Calu3 (cell line): ENCODE measurements at places on chromosomes 11 and 22.

GRCh38 chr22:36204001-36204631, 2.5 kb upstream of the APOL4 start:
- no peak overlapping the region for H3K27ac ChIP-seq
- H3K27me3 ChIP-seq, result no peaks in the 10 kb centered on the region
- H3K4me3 ChIP-seq, result peak overlapping the region; percentile 48
- peaks cover 11% of the 10 kb centered on the region for H3K36me3 ChIP-seq
- peaks cover 37% of the 10 kb centered on the region for H3K4me1 ChIP-seq

DNA sequence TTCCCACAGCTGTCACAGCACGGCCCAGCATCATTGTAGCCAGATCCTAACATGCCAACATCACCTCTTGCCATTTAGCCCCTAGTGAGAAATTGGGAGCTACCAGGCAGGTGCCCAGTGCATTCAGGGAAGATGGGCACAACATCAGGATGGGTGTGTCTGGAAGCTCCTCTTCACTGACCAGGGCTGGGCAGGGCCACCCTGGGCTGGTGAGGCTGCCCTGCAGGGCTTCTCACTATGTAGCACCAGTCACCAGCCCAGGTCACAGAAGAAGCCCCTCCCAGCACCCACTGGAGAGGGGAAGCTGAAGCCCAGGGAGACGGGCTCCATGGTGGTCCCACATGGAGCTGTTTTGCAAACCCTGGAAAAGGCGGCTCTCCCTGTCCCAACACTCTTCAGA, 13.9 kb downstream of the ZNF74 start:
- no peak for DNase-seq
- H3K27ac ChIP-seq, result no peak overlapping the region
- H3K4me3 ChIP-seq, result no peak overlapping the region
- no peaks in the 10 kb centered on the region for H3K4me1 ChIP-seq

- H3K27me3 ChIP-seq, result no peaks in the 10 kb centered on the region
- H3K27ac ChIP-seq, result no peak overlapping the region
- no peak for DNase-seq
- peaks cover 14% of the 10 kb centered on the region for H3K36me3 ChIP-seq
Measured at GRCh38 chr11:118412921-118413320, 11.5 kb downstream of the ATP5MG start.

GRCh38 chr22:42261296-42261695, 9.2 kb downstream of the TCF20 start:
- H3K36me3 ChIP-seq, result no peaks in the 10 kb centered on the region
- H3K27me3 ChIP-seq, result no peaks in the 10 kb centered on the region
- DNase-seq, result no peak
- no peak overlapping the region for H3K4me3 ChIP-seq

- no peak overlapping the region for H3K27ac ChIP-seq
- no peaks in the 10 kb centered on the region for H3K4me1 ChIP-seq
- H3K27me3 ChIP-seq, result no peaks in the 10 kb centered on the region
- H3K36me3 ChIP-seq, result no peaks in the 10 kb centered on the region
Measured at GRCh38 chr11:30281476-30282288, 41.2 kb upstream of the ARL14EP start.

DNA sequence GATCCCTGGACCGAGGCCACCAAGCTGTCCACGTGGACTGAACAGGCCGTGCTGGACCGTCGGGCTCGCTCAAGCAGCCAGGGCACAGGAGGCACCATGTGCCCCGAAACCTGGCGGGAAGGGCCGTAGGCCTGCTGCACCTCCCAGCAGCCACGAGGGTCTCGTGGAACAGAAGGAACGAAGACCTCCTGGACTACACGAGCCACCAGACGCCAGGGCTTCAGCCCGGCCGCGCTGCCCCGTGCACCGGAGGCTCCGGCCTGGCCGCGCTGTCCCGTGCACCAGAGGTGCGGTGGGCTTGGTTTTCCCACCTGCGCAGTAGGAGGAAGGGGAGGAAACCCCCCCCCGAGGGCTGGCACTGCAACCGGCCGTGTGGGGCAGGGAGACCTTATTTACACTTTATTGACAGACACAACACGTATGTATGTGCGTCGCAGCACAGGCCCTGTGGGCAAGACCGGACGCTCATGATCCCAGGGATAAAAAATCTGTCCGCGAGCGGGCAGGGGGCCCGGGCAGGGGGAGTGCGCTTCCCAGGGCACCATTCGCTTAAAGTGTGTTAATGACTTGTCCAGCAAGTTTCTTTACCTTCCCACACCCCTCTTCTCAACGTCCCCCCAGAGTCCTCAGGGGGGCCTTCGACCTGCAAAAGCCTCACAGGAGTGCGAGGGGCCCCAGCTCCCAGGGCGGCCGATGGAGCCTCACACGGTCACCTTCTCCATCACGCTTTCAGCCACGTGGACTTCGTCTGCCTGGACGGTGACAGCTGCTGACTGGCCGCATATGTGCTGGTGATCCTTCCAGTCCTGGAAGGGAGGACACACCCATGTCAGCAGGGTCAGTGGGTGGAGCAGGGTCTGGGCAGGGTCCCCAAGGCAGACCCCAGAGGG, 7.0 kb downstream of the DRD4 start:
- H3K27me3 ChIP-seq, result no peaks in the 10 kb centered on the region
- H3K4me1 ChIP-seq, result no peaks in the 10 kb centered on the region
- no peak overlapping the region for H3K4me3 ChIP-seq

- H3K4me3 ChIP-seq, result no peak overlapping the region
- peaks cover 69% of the 10 kb centered on the region for H3K27me3 ChIP-seq
- H3K27ac ChIP-seq, result no peak overlapping the region
- no peaks in the 10 kb centered on the region for H3K4me1 ChIP-seq
- H3K36me3 ChIP-seq, result no peaks in the 10 kb centered on the region
- no peak for DNase-seq
Measured at GRCh38 chr11:78782725-78783124, 208.1 kb upstream of the NARS2 start.

DNA sequence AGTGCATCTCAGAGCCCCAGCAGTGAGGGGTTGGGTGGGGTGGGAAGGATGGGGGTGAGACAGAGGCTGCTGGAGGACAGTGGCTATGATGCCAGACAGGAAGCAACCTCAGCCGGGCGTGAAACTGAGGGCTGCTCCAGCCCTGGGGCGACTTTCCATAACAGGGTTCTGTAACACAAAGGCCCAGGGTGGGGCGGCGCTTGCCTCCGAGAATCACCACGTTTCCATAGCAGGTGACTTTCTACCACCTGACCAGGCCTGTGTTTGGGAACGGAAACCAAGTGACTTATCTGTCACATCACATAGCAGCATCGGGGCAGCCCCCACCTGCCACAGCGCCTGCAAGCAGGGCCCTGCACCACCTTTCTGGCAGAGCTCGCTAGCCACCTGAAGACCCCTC, 85.8 kb downstream of the TRMU start:
- DNase-seq, result no peak
- no peaks in the 10 kb centered on the region for H3K36me3 ChIP-seq
- H3K27me3 ChIP-seq, result no peaks in the 10 kb centered on the region
